DMS 273 treated with DMSO at 0.1 percent for 48 hours (cell line): ENCODE measurements at places on chromosomes 3 and 15.

- no peak for DNase-seq
Measured at GRCh38 chr15:79025201-79025600, 65.4 kb downstream of the RASGRF1 start.

DNA sequence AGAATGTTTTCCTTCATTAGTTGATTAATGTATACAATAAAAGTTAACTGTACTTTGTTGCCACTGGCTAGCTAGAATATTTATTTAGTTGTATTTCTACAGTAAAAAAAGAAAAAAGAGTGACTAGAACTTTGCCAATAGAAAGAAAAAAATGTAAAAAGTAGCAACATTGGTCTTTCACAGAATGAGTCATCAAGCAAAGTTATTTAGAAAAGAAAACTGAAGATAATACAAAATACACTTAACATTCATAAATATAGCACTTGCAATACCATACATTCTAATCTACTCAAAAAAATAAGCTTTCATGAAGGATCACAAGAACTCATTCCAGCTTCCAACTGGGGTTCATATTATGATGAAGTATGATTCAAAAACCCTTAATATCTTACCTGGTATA, 83.4 kb downstream of the AQR start:
- DNase-seq = no peak

GRCh38 chr15:90478846-90479481, 50.8 kb upstream of the CRTC3 start:
- DNase-seq = no peak

DNA sequence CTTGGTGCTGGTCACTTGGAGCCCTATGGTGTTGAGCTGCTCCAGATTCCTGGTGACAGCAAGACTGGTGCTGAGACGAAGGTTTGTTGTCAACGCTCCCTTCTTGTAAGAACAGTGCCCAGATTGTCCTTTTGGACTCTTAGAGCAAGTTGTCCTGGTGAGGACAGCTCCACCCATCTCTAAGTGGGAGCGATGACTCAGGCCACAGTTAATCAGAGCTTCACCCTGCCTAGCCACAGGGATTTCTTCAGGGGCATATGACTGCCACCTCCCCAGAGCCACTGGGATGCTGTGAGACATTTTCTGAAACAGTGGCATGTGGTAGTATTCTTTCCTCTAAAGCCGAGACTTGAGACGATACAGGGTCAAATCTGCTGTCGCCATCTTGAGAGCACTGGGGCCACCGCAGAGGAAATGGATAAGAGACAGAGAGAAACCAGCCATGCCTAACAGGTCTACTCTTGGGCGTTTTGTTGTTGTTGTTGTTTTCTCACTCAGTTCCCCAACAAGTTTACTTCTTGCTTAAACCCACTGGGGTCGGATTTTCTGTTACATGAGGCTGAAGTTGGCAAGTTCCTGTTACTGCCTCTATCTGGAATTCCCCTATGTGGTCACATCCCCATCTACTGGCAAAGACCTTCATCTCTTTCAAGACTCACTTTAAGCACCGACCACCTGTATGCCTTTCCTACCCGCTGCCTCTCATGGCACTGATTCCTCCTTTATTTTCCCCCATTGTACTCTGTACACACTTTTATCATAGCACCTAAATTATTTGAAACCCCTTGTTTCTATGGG, 16.0 kb upstream of the PCOLCE2 start:
- DNase-seq = peak; percentile 61

DNA sequence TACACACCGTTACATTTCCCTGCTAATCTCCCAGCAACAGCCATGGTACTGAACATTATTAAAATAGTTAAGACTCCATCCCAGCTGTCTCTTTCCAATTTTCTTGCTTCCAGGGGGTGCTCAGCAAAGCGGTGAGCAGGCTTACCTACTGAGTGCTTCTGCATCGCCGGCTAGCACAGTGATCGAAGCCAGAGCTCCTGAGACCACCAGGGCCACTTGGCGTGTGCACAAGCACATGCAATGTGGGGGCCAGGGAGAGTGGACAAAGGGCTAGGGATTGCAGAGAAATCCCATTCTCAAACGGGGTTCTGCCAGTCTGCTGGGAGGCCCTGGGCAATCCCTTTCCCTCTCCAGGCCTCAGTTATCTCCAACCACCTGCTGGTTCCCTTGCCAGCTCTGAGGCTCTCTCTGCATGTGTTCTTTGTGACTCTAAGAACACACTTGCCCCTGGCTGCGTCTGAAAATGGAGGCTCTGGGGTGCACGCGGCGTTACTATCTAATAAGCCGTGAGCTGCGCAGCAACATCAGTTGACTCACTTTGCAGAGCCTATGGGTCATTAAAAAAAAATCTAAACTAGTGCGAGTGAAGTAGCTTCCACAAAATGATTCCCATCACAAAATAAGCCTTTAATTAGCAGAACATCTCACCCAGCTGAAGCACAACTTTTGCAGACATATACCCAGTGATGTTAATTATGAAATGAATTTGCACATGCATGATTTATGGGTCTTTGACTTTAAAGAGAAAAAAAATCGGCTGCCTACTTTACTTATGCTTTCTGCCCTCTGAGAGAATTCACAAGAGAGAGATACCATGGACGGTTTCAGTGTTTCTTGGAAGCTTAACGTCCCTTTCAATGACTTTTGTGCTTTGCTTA, 271.5 kb downstream of the TLE3 start:
- no peak for DNase-seq

- DNase-seq = no peak
Measured at GRCh38 chr3:119831022-119831421, 49.1 kb downstream of the NR1I2 start.

GRCh38 chr3:29317659-29318173, 36.8 kb downstream of the RBMS3 start:
- no peak for DNase-seq

DNA sequence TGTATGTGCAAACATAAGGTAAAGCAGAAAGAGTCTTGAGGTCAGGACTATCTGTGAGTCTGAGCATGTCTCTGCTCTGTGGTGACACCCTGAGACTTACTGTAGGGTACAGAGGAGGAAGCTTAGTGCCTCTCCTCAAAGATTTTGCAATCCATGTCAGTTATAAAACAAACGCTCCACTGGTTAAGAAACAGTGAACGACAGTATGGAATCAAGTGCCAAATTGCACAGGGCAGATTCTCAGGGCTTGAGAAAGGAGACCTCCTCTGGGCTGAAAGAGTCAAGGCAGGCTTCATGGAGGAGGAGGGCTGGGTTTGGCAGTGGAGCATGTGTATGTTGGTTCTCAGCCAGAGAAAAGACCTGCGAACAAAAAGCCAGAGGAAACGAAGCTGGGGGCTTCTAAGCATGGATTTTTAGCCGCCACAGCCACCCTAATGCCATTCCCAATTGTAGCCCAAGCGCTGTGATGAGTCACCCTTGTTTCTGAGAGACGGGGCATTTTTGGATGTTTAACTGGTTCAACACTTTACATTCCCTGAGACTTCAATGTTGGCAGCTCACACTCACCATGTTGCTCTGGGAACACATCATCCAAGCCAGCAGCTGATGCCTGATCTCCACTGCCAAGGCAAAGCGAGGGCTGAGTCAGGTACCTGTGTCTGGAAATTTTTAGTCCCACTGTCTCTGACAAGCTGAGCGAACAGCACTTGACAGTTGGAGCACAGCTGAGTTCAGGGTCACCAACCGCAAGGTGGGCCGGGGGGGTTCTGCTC, 3.4 kb upstream of the DGKG start:
- no peak for DNase-seq

DNA sequence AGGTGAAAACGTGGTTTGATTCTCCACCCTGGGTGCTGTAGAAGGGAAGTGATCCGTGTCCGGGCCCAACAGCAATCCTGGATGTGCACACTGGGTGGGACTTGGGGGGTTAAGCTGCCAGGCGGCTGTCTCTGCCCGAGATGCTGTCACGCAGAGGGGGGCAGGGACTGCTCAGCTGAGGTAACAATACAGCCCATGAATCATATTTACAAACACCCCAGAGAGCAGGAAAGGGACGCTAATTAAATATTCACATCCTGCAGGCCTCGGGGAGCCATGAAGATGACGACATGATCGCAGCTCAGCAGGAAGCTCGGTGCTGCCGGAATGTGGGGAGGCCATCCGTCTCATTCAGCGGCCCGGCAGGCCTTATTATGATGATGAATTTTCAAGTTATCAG, 17.9 kb upstream of the CRABP1 start:
- DNase-seq = no peak

- DNase-seq = no peak
Measured at GRCh38 chr3:79047581-79047980, 720.2 kb downstream of the ROBO1 start.

DNA sequence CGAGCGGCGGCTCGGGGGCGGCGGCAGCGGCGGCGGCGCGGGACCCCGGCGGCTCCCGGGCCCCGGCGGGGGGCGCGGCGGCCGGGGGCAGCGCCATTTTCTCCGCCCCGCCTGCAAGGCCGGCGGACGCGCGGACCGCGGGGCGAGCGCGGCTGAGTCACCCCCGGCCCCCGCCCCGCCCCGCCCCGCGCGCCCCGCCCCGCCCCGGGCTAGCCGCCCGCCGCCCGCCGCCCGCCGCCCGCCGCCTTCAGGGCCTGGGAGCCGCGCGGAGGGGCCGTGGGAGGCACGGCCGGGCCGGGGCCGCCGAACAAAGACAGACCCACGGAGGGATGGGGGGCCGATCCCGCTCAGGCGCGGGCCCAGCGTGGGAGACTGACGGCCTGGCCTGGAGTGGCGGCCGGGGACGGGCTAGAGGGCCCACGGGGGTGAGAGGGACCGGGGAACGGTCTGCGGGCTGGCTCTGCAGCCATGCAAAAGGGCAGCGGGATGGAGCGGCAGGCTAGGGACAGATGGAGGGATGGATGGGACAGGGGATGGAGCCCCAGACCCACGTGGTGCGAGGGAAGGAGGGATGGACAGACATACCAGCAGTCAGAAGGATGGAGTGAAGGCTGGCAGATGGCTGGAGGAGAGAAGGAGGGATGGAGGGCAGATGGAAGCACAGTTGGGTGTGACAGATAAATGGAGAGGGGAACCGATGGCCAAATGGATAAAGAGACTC, at the start of gene EIF4E3:
Gene EIF4E3 (minus strand): TSS at position 132 of the 721 bp plus-strand sequence. CDS start 35 bp downstream, at position 97.
- DNase-seq = peak; percentile 58

DNA sequence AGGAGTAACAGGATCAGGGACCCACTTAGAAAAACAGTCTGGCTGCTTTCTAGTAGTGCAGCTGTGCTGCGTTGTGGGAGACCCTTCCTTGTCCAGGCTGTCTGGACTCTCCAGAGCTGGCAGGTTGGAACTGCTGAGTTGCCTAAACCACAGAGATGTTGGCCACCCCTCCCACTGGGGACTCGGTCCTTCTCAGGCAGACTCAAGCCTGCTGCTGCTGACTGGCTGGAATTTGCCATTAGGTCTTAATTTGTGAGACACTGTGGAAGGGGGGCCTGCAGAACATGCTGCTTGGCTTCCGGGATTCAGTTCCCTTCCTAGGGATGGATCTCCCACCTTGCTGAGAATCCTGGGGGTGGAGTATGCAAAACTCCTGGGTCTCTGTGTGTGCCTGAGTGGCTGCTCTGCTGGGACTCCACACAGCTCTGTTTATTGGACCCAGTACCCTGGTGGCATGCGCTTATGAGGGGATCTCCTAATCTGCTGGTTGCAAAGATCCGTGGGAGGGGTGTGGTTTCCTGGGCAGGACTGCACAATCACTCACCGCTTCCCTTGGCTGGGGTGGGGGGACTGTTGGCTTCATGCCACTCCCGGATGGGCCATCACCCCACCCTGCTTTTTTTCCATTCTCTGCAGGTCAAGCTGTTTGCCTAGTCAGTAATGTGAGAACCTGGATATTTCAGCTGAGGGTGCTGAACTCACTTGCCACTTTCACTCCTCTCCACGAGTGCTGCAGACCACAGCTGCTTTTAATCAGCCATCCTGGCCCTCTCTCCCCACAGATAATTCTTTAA, 150.5 kb downstream of the CFAP20DC start:
- no peak for DNase-seq

DNA sequence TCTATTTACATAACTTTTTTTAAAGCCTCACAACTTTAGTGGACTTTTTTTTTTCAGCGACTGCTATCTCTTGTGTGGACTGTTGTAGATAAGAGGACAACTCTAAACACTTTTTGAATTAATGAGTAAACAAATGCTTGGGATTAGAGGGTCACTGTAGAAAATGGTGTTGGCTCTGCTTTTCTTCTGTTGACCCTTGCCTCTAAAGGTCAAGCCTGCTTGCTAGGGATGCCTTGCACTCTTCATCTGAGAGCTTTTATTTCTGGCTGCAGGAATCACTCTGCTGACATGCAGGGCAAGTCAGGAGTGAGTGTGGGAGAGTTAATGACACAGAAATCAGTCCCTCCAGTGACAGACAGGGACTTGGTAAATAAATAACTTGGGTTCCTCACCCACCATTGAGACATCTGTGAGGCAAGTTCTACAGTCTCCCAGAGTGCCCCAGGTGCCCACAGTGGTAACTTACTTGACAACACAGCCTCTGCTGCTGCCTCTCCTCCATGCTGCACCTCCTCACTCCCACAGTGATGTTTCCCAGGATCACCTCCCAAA, 390.1 kb downstream of the IL20RB start:
- no peak for DNase-seq

GRCh38 chr3:186614597-186615483, 2.0 kb downstream of the AHSG start:
- peak; percentile 43 for DNase-seq

- no peak for DNase-seq
Measured at GRCh38 chr3:24048843-24049242, 103.8 kb downstream of the NR1D2 start.

- DNase-seq = no peak
Measured at GRCh38 chr15:29270169-29270955, 740 bp upstream of the NSMCE3 start.

DNA sequence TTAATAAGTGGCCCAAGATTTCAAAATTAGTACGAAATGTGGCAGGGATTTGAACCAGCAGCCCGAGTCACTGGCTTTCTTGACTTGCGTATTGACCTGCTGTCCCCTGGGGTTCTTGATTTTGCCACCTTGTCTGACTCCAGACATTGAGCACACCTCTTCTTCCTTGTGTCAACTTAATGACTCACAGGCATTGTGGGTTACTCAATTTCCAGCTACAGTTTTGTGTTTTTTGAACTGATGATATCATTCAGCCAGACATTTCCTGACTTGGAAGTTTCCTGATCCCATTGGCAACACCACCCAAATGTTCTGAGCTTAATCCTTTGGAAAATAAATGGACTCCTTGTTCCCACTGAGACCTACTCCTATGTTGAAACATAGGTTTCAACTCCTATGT, 64.2 kb downstream of the MOBP start:
- no peak for DNase-seq

- no peak for DNase-seq
Measured at GRCh38 chr3:114878114-114878839, 268.8 kb downstream of the ZBTB20 start.

- no peak for DNase-seq
Measured at GRCh38 chr3:102916532-102916931, 481.7 kb downstream of the ZPLD1 start.

DNA sequence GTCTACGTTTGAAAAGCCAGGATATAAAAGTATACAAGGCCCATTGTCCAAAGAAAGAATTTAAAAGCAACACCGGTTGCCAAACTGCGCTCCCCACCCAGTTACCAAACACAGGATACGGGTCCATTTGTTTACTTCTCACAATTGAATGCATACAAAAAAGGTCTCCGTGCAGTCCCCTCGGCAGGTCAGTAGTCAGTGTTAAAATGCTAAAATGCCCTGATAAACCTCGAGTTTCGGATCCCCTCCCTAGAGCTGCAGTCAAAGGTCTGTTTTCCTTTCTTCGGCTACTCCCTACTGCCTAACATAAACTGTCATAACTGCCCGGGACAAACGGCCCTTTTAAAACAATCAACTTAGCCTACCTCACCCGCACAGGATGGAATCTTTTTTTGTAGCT, 534.6 kb downstream of the FOXP1 start:
- DNase-seq = no peak
